ENCODE measurements at places on chromosomes 12 and 14. TPM values are rescaled to one million over a fixed set of nuclear protein-coding genes. Genes with fewer than 3 reads are reported as not detected.

DNA sequence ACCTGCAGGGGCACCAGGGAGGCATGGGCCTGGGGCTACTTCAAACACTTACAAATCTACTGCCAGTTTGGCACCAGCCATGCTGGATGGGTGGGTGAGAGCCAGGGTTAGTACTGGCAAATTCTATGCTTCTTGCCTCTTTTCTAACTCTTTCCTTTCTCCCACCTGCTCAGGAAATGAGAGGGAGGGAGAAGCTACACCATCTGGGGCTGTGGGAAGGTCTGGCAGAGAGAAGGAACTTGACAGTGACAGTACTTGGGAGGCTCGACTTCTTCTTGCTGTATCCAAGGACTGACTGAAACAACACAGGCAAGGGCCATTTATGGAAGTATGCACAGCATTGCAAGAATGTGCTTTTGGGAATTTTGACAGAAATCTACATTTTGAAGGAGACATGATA is 149.6 kb upstream of the DYRK2 start:
- no peak overlapping the region for H3K27ac ChIP-seq
- DNase-seq = no peak
- no peaks in the 10 kb centered on the region for H3K27me3 ChIP-seq
- H3K4me1 ChIP-seq = no peaks in the 10 kb centered on the region
- no peak overlapping the region for H3K4me3 ChIP-seq
- H3K36me3 ChIP-seq = no peaks in the 10 kb centered on the region

- peaks cover 27% of the 10 kb centered on the region for H3K36me3 ChIP-seq
- peak; percentile 13 for DNase-seq
- H3K27ac ChIP-seq = no peak overlapping the region
Measured at GRCh38 chr12:50174971-50175715, 8.0 kb upstream of the CERS5 start.

- no peaks in the 10 kb centered on the region for H3K36me3 ChIP-seq
- H3K27ac ChIP-seq = peak overlapping the region; percentile 70
- H3K4me1 ChIP-seq = peaks cover 46% of the 10 kb centered on the region
- no peak for DNase-seq
- H3K27me3 ChIP-seq = no peaks in the 10 kb centered on the region
Measured at GRCh38 chr14:70887207-70887681, 20.0 kb upstream of the PCNX1 start.

DNA sequence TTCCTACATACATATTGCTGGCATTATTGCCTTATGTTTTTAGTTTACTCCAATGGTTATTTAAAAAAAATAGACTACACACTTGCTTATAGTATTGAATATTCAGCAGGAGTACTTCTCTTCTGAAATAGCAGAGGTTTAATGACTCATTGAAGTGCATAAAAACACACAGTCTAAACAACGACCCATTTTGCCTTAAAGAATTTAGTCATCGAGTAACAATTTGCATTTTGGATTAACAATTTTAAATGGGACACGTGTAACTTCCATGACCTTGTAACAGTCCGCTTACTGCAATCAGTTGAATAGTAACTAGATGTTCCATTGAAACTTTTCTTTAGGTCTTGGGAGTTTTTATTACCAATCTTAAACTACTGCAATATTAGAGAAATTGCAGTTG is 9.0 kb downstream of the TRHDE start:
- DNase-seq = no peak
- no peak overlapping the region for H3K27ac ChIP-seq
- H3K4me1 ChIP-seq = no peaks in the 10 kb centered on the region

DNA sequence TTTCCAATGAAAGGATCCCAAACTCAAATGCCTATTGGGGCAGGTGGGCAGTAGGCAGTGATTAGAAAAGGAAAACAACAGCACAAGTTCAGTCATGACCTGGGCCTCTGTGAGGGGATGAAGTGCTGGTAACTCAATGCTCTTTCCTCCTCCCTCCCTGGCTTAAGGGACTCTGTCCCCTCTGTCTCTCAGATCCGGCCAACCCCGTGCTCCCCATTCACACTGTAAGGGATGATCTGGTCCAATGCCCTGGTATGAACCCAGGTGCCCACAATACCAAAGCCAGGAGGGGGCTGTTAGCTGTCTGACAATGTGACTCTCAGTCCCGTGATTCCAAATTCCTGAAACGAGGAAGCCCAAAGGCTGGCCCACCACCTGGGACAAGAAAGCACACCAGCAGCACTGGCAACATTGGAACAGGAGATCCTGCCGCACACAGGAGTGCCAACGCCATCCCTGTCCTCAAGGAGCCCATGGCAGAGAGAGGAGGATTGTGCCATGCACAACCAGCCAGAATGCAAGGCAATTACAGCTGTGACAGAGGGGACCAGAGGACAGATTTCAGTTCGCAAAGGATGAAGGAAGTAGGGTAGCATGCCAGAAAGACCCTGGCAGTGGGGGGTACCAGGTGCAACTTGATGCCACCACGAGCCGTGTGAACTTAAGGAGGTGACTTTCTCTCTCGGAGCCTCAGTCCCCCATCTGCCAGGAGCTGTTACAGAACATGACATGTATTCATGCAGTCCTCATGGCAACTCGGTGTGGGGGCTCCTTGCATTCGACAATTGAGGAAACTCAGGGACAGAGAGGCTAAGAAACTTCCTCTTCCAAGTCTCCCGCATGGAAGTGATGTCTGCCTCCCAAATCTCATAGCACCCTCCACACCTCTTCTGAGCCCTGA is 37.6 kb downstream of the SERPINA3 start:
- no peaks in the 10 kb centered on the region for H3K4me1 ChIP-seq
- DNase-seq = no peak
- no peak overlapping the region for H3K4me3 ChIP-seq

- no peaks in the 10 kb centered on the region for H3K4me1 ChIP-seq
- H3K27me3 ChIP-seq = no peaks in the 10 kb centered on the region
- no peak for DNase-seq
Measured at GRCh38 chr14:91470216-91470615, 39.9 kb downstream of the PPP4R3A start.

GRCh38 chr14:89586258-89587135 is 169.5 kb upstream of the FOXN3 start:
- peaks cover 6% of the 10 kb centered on the region for H3K36me3 ChIP-seq
- no peaks in the 10 kb centered on the region for H3K27me3 ChIP-seq
- no peak for DNase-seq
- no peak overlapping the region for H3K4me3 ChIP-seq
- H3K27ac ChIP-seq = peak overlapping the region; percentile 8
- H3K4me1 ChIP-seq = peaks cover 10% of the 10 kb centered on the region

DNA sequence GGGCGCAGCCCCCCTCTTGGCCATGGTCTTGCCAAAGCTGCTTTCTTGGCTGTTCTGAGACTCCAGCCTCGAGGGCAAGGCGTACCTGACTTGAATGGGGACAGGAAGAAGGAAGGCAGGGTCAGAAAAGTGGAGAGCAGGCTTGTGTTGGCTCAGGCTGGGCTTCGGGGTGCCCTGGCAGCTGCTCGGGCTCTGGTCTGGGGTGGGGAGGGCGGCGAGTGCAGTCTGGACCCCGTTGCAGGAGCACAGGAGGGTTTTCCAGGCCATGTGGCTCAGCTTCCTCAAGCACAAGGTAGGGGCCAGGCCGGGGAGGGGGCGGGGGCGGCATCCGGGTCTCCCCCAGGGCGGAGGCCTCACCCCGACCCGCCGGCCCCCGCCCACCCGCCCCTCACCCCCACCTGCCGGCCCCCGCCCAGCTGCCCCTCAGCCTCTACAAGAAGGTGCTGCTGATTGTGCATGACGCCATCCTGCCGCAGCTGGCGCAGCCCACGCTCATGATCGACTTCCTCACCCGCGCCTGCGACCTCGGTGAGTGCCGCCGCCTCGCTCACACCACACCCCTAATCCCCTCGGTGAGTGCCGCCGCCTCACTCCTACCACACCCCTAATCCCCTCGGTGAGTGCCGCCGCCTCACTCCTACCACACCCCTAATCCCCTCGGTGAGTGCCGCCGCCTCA is 4.2 kb downstream of the NOC4L start:
- H3K4me1 ChIP-seq = peaks cover 19% of the 10 kb centered on the region
- no peaks in the 10 kb centered on the region for H3K27me3 ChIP-seq
- no peak overlapping the region for H3K27ac ChIP-seq
- peaks cover 7% of the 10 kb centered on the region for H3K36me3 ChIP-seq
- DNase-seq = no peak

GRCh38 chr12:20120403-20120725 is 248.0 kb upstream of the PDE3A start:
- no peaks in the 10 kb centered on the region for H3K27me3 ChIP-seq
- DNase-seq = no peak

The LRRIQ1 gene
- total RNA-seq = not detected

The TOMM20L gene
- total RNA-seq = not detected

The KRT86 gene
- not detected for total RNA-seq

The TMEM179 gene
- total RNA-seq = not detected

The C14orf93 gene
- 8.5 TPM for total RNA-seq

The CDCA4 gene
- total RNA-seq = 16.5 TPM

Data from CD4-positive, CD25-positive, alpha-beta regulatory T cell (primary cell).